Activated T-helper 2 cell treated with anti-CD3 and anti-CD28 coated beads, Interferon-gamma antibody, Interleukin-2, Interleukin-4, amounts not matched to agents 10 μg/mL and 5 μg/mL and 100 μg/mL, durations not matched to agents 14 hours and 24 hours and 36 hours (primary cell): ENCODE measurements at places on chromosomes 6 and 20.
A peak's percentile ranks its signal among the peaks of the same experiment; 100 is the strongest.

DNA sequence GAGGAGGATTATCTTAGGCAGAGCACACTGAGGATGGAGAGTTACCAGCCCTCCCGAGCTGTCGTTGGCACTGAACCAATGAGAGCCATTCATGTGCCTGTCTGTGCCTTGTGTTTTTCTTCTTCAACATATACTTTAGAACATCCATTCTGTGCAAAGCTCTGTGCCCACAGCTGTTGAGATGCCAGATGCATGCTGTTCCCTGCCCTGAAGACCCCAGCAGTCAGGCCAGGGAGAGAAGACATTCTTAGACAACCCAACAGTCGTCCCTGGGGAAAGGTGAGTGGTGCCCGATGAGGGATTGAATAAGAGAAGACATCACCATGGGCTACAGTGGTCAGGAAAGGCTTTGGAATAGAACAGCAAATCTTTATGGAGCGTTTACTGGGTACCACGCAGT is 114.1 kb downstream of the NRN1 start:
- no peak for DNase-seq
- no peaks in the 10 kb centered on the region for H3K4me1 ChIP-seq
- H3K27me3 ChIP-seq, result peaks cover 4% of the 10 kb centered on the region
- no peak overlapping the region for H3K4me3 ChIP-seq
- H3K36me3 ChIP-seq, result no peaks in the 10 kb centered on the region

GRCh38 chr6:70107852-70108629 is 194.8 kb downstream of the COL9A1 start:
- peaks cover 8% of the 10 kb centered on the region for H3K27me3 ChIP-seq
- H3K36me3 ChIP-seq, result no peaks in the 10 kb centered on the region
- H3K4me3 ChIP-seq, result no peak overlapping the region
- H3K27ac ChIP-seq, result no peak overlapping the region
- no peaks in the 10 kb centered on the region for H3K4me1 ChIP-seq

GRCh38 chr20:24017458-24017755 is 28.8 kb upstream of the GGTLC1 start:
- H3K36me3 ChIP-seq, result no peaks in the 10 kb centered on the region
- no peak for DNase-seq
- peaks cover 19% of the 10 kb centered on the region for H3K27me3 ChIP-seq
- peaks cover 6% of the 10 kb centered on the region for H3K4me1 ChIP-seq

DNA sequence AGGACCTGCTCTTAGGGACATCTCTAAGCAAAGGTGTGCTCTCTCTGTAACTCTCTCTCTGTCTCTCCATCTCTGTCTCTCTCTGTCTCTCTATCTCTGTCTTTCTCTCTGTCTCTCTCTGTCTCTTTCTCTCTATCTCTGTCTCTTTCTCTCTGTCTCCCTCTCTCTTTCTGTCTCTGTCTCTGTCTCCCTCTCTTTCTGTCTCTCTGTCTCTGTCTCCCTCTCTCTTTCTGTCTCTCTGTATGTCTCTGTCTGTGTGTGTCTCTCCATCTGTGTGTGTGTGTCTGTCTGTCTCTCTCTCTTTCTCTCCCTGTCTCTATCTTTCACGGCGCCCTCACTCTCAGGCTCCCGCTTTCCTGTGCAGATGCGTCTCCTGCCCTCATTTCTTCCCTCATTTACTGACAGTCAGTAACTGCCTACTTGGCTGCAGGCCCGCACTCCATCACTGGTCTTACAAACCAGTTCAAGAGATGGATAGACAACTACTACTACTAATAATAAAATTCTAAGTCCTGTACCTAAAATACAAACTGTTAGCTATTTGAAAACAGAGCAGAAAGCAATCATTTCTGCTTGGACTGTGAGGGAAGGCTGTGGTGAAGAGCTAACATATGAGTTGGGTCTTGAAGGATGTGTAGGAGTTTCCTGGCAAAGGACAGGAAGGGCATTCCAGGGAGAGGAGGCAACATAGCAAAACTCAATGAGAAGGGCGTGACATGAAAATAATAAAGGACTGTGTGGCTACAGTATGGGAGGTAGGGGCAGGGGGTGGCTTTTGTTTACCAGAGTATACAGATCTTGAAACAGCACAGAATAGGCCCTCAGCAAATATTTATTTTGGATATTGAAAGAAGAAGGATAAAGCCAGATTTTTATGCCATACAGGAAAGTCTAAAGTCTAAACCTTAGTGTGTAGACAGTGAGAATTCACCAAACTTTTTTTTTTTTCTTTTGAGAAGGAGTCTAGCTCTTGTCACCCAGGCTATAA is 67.8 kb upstream of the TAB2 start:
- H3K4me1 ChIP-seq, result peaks cover 36% of the 10 kb centered on the region
- H3K4me3 ChIP-seq, result peak overlapping the region; percentile 36
- peak overlapping the region; percentile 28 for H3K27ac ChIP-seq
- H3K36me3 ChIP-seq, result peaks cover 3% of the 10 kb centered on the region
- no peaks in the 10 kb centered on the region for H3K27me3 ChIP-seq

- H3K4me1 ChIP-seq, result peaks cover 2% of the 10 kb centered on the region
- peaks cover 2% of the 10 kb centered on the region for H3K27me3 ChIP-seq
- H3K4me3 ChIP-seq, result no peak overlapping the region
- no peaks in the 10 kb centered on the region for H3K36me3 ChIP-seq
These were observed 72.9 kb upstream of the DSP start for GRCh38 chr6:7468382-7469081.

GRCh38 chr20:16378122-16378521 is 195.1 kb downstream of the KIF16B start:
- no peak overlapping the region for H3K27ac ChIP-seq
- no peak for DNase-seq
- no peaks in the 10 kb centered on the region for H3K4me1 ChIP-seq
- no peak overlapping the region for H3K4me3 ChIP-seq

DNA sequence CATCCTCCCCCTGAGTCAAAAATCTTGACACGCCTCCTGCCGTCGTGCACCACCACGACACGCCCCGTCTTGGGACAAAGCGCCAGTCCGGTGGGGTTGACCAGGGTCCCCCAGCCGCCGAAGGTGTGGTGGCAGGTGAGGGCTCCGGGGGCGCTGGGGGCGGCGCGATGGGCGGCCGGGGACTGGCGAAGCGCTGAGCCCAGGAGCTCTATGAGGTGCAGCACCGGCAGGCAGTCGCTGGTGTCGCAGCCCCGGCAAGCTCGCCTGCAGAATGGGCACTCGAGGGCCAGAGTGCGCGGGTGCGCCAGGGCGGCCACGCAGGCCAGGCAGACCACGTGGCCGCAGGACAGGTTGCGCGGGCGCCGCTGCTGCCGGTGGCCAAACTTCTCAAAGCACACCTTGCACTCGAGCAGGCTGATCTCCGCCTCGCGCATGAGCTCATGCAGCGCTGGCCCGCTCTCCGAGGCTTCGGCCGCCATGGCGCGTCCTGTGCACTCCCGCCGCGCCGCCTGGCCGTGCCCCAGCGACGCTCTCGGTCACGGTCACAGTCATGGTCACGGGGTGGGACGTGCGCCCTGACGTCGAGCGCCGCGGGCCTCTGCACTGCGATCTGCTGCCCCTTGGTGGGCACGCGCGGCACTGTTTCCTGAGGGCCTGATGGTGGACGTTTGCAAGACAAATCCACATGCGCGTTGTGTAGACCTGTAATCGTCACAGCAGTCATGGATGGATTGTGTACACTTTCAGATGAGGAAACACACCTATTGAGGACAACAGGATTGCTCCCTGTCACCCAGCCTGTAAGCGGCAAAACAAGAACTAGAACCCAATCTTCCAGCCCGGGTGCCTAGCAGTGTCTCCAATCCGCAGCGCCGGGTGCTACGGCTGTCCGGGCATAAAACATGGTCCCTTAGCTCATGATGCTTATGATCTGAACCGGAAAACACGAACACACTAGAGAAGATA is at the start of gene NHLRC1:
Gene NHLRC1 (minus strand): TSS at position 550 of the 966 bp plus-strand sequence. CDS start 71 bp downstream, at position 479.
- H3K36me3 ChIP-seq, result no peaks in the 10 kb centered on the region
- H3K4me1 ChIP-seq, result peaks cover 13% of the 10 kb centered on the region
- peak within 1 kb of the TSS; percentile 59 for H3K4me3 ChIP-seq
- DNase-seq, result peak; percentile 66
- H3K27ac ChIP-seq, result no peak within 1 kb of the TSS

GRCh38 chr20:43839793-43840199 is 74.9 kb upstream of the TOX2 start:
- DNase-seq, result no peak
- peak overlapping the region; percentile 65 for H3K27ac ChIP-seq
- peaks cover 53% of the 10 kb centered on the region for H3K4me1 ChIP-seq

GRCh38 chr6:73314577-73315492 is 39.2 kb downstream of the DPPA5 start:
- no peak for DNase-seq
- H3K27me3 ChIP-seq, result peaks cover 66% of the 10 kb centered on the region
- no peak overlapping the region for H3K4me3 ChIP-seq
- peaks cover 10% of the 10 kb centered on the region for H3K4me1 ChIP-seq

GRCh38 chr20:34084227-34084923 is 27.7 kb downstream of the EIF2S2 start:
- H3K4me1 ChIP-seq, result peaks cover 5% of the 10 kb centered on the region
- peaks cover 53% of the 10 kb centered on the region for H3K36me3 ChIP-seq
- H3K27me3 ChIP-seq, result no peaks in the 10 kb centered on the region
- no peak overlapping the region for H3K27ac ChIP-seq
- no peak for DNase-seq
- H3K4me3 ChIP-seq, result no peak overlapping the region
